Left colon (tissue), 2 donors: ENCODE measurements at places on chromosomes 7 and 10.

- DNase-seq: no peak
Measured at GRCh38 chr10:13039761-13040160, 38.2 kb upstream of the CCDC3 start.

- no peak for DNase-seq
Measured at GRCh38 chr7:46741938-46742540, 821.0 kb upstream of the IGFBP3 start.

DNA sequence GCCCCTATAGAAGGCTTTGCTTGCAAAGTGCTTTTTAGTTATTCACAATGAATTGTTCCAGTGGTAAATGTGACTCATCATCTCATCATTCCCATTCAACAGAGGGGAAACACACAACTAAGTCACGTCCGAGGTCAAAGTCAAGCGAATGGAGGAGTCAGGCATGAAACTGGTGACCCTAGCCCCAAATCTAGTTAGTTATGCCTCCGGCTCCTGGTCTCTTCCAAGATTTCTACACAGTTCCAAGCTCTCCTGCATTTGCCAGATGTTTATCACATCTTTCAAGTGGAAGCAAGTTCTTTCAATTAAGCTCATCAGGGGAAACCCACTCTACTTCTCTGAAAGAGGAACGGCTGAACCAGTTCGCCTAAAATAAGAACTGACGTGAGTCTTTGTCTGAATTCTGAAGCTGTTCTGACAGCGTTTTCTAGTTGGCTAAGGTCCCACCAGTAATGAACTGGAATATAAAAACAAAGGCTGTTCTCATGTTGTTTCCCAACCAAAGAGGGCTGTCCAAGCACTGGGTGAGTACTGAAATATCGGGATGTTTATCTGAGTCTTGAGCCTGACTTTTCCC is 140.9 kb upstream of the NRBF2 start:
- DNase-seq: no peak

DNA sequence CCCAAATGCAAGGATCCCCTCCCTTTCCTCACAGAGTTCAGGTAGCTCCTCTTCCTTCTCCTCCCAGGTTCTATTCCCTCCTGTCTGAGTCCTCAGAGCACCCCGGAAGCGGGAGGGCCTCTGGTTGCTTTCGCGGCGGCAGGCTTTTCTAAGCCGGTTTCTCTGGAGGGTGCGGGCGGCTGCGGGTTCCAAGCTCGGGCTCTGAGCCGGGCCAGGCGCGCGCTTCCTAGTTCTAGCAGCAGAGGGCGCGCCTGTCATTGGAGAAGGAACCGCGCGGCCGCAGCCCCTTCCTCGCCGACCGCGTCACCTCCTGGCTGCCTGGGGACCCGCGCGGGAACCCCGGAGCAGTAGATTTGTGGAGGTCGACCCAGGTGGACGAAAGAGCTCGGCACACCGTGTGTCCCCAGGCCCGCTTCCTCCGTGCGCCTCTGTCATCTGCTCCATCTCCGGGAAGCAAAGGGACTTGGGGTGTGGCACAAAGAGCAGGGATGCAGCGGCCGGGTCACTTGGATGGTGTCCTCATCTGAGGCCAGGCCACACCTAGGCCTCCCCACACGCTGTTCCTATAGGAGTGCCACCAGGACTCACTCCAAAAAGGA is 389.0 kb upstream of the PODXL start:
- no peak for DNase-seq

DNA sequence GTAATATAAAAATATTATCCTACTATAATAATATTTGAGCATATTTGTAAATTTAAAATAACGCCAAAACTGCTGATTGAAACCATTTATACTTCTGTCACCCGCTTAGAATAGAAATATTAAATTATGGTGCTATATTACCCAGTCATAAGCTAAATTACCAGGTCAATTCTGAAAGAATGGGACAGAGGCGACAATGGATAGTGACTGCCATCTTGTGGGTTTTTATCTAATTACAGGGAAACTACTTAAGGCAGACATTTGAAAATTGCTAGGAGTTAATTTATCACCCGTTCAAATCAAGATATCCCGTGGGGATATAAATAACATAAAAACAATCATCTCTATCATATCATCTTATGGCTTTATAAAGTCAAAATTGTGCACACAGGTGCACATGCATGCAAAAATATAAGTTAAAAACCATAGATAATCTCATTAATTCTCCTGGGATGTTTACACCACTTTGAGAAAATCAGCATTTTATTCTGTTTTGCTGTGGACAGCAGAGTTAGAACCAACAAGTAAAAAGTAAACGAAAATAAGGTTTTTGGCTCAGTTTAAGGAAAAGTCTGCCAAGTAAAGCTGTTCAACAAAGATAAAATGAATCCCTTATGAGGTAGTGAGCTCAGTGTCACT is 41.3 kb upstream of the HPSE2 start:
- DNase-seq: no peak

DNA sequence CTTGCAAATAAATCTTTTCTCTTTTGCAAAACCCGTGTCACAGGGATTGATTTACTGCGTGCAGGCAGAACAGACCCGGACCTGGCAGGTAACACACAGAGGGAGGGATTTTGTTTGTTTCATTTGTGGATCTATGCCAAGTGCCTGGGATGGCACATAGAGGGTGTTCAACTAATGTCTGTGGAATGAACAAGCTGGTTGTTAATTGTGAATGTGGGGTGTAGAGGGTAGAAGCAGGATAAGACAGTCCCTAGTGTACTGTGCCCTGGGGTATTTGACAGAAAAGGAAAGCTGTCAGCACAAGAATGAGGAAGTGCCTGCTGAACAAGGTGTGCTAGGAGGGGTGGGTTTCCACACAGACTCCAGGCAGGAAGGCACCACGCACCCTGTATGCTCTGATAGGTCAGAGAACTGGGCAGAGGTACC is 331.8 kb downstream of the CALN1 start:
- DNase-seq: no peak

- peak; percentile 60 for DNase-seq
Measured at GRCh38 chr7:152435384-152436110, at the start of gene KMT2C. Gene KMT2C (minus strand): TSS chr7:152436003. CDS start chr7:152435786, 217 bp downstream.

DNA sequence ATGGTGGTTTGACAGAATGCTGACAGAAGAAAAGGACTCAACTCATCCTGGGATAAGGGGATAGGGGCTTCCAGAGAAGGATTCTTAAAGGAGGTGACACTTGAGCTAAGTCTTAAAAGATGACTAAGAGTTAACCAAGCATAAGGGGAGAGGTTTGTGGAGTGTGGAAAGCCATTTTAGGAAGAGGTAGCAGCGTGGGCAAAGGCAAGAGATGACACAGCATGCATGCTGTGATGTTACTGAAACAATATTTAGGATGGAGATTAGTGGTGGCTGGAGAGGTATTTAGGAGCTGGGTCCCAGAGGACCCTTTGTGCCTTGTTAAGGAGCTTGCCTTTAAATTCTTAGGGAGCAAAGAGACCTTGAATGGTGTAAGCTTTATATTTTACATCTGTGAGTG is 65.1 kb downstream of the SPAG6 start:
- no peak for DNase-seq

DNA sequence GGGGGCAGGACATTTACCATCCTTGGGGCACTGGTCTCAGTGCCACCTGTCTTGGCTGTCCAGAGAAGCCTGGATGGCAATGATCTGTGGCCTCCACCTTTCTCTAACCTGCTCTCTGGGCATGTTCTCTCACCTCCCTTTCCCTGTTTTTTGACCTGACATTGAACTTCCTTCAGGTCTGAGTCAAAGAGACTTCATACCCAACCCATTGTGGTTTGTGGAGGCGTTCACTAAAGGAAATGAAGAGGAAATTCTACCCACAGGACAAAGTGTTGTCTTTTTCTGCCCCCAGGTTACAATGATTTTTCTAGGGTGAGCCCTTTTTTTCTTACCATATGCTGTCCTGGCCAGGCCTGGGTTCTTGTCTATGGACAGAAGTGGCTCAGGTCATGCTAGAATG is 76.6 kb downstream of the CYP26A1 start:
- DNase-seq: no peak

- DNase-seq: no peak
Measured at GRCh38 chr10:70669015-70669414, 3.3 kb upstream of the ADAMTS14 start.

- DNase-seq: no peak
Measured at GRCh38 chr7:125568799-125569198, 639.2 kb upstream of the POT1 start.

GRCh38 chr7:50584793-50585408 is 19.7 kb upstream of the DDC start:
- no peak for DNase-seq

GRCh38 chr7:8564281-8564680 is 130.9 kb downstream of the NXPH1 start:
- no peak for DNase-seq

DNA sequence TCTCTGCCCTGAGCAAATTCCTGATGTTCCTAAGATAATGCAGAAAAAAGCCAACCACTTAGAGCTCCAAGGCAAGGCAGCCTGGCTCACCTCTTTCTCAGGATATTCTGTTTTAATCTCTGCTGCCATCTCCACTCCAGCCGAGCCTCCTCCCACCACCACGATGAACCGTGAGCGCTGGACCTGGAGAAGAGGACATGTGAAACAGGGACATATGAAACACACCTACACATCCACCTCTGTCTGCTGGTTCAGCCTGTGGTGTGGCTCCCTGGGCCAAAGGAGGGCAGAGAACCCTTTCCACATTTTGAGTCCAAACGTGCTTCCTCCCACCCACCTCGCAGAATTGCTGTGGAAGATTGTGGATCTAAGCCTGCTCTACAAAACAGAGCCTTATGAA is 12.2 kb downstream of the AIFM2 start:
- no peak for DNase-seq

- DNase-seq: no peak
Measured at GRCh38 chr7:56019501-56019900, 31.7 kb downstream of the PSPH start.

- DNase-seq: no peak
Measured at GRCh38 chr7:154789404-154789803, 213.5 kb downstream of the PAXIP1 start.

DNA sequence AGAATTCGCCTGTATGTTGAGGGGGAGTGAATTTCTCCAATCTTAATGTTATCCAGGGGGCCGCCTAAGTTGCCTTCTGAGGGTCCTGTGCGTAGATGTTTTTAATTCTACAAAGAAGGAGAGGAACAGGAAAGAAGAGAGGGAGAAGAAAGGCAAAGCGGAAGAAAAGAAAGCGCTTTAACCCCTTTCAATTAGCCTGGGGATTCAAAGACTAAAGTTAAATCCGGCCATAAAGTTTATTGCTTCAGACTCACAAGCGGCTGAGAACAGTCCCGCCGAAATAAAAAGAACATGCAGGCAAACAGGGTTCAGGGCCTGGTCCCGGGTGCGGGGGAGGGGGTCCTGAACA is 4.5 kb downstream of the HOXA5 start:
- DNase-seq: no peak

DNA sequence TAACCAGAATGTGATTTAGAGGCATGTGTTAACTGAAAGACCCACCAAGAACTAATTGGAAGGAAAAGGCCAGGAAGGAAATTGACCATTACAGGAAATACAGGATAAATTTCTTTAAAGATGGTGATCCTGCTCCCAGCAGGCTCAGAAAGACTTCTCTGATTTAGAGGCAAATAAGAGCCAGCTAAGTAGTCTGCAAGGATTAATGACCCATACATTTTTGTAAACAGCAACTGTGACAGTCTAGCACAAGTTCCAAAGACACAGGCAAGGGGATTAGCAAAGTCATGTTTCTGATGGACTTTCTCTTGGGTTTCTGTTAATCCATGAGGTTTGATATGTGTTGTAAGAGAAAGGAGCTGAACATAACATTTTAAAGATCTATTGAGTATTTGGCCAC is 425.0 kb downstream of the HTR7 start:
- DNase-seq: no peak

DNA sequence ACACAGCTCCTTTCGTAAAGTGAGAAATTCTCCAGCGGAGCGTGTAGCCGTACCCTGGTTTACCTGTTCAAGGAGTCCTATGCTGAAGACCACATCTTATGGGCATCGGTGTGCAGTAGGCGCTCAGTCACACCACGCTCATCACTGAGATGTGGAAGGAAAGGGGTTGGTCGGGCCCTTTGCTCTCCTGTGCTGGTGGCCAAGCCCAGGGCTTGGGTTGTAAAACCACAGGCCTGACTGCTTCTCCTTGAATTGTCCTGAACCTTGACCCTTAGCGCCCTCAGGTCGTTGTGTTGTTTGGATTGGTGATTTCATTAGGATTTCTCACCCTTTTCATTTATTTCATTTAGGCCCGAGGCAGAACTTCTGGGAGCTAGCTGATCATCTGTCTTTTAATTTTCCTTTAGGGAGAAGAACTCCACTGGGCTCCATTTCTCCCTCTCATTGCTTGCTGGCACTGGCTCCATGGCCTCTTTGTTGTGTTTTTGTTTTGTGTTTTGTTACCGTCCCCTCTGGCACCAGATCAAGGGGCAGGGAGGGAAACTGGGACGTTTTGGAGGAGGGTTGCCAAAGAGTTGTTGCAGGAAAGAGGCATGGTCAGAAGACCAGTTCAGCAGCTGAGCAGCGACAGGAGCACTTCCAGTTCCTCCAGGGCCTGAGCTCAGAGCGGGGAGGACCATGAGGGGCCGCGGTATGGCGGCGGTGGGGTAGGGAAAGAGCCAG is 511.4 kb upstream of the GALNT17 start:
- DNase-seq: no peak

DNA sequence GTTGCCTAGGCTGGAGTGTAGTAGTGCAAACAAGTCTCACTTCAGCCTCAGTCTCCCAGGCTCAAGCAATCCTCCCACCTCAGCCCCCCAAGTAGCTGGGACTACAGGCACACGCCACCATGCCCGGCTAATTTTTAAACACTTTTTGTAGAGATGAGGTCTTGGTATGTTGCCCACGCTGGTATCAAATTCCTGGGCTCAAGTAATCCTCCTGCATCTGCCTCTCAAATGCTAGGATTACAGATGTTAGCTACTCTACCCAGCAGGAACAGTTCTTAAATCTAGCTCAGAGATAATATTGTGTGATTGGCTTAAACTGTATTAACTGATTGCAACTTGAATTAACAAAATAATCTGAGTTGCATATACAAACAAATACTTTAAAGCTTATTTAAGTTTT is 82.9 kb downstream of the CDK14 start:
- no peak for DNase-seq

GRCh38 chr7:2037808-2038522 is 194.8 kb downstream of the MAD1L1 start:
- DNase-seq: peak; percentile 21

DNA sequence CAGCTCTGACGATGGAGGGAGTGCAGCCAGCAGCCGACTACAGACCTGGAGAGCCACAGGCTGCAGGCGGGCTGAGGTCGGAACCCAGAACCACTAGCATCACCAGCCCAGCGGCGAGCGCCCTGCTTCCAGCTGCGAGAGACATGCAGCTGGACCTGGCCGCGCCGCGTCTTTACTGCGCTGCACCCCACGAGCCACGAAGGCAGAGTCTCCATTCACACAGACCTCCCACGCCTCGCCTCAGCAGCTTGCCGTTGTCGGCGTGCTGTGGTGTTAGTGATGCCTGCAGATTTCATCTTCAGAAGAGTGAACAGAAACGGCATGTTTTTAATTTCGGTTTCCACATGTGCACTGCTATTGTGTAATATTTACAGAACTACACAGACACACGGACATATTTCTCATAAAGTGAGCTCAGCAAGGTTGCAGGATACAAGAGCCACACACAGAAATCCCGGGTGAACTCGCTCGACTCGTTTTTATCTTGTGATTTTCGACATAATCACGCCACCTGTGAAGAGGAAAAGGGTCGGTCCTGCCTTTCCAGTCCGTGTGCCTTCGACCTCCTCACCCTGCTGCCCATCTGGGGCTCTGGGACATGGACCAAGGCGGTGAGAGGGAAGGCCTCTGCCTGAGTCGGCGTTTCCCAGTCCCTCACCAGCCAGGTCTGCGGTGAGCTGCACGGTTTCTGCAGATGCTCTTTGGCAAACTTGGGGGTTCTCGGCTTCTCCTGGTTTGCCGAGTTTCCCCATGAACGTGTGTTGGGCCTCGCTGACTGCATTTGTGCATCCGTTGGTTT is 252.2 kb downstream of the ELFN1 start:
- no peak for DNase-seq
